ENCODE measurements at places on chromosomes 2 and 18.

- DNase-seq = no peak
These were observed 61.8 kb downstream of the NEDD4L start for GRCh38 chr18:58105888-58106260.

- no peak for DNase-seq
These were observed 26.9 kb upstream of the TTN start for GRCh38 chr2:178834086-178834485.

DNA sequence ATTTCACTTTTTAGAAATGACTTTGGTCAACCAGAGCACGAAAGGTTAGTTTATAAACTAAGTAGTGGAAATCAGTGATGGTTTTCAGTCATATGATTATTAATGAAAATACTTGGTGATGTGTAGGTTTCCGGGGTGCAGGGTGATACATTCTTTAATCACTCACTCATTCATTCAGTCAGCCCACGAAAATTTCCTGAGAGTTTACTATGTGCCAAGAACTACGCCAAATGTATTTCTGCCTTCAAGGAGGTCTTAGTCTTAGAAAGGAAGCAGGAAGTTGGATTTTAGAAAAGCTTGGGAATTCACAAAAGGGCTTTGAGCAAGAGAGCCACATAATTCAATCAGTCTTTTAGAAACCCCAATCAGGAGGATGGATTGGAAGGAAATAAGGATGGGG lies 543.6 kb downstream of the PLCL1 start:
- DNase-seq = no peak

- DNase-seq = no peak
These were observed 1268.3 kb upstream of the ACVR2A start for GRCh38 chr2:146576339-146577111.

DNA sequence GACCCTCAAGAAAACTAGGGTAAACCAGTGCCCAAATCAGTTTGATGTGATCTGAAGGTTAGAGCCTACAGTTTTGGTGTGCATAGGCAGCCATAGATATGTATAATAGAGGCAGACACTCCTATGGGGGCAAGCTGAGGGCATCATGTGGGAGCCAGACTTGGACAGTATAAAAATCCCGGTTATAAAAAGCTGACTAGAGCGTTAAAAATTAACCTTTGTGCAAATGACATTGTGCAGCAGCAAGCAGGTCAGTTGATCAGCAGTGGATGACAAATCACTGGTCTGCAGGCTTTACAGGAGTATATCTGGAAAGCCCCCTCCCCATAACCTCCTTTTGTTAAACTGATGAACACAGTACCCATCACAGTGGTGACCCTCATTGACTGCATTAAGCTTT lies 107.8 kb downstream of the CTNNA2 start:
- no peak for DNase-seq

DNA sequence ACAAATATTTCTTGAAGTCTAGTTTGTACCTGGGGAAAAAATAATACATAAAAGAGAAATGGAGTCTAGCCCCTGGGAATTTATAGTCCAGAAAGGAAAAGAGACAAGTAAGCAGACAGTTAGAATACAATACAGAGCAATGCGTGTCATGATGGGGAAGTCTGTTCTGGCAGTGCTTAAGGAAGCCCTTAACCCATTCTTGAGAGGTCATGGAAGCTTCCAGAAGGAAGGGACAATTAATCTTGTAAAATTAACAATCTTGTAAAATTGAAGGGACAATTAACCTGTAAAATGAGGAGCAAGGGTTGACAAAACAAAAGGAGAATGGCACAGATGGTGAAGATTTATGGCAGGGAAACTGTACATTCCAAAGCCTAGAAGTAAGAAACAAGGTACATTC lies 66.7 kb downstream of the METTL4 start:
- no peak for DNase-seq

DNA sequence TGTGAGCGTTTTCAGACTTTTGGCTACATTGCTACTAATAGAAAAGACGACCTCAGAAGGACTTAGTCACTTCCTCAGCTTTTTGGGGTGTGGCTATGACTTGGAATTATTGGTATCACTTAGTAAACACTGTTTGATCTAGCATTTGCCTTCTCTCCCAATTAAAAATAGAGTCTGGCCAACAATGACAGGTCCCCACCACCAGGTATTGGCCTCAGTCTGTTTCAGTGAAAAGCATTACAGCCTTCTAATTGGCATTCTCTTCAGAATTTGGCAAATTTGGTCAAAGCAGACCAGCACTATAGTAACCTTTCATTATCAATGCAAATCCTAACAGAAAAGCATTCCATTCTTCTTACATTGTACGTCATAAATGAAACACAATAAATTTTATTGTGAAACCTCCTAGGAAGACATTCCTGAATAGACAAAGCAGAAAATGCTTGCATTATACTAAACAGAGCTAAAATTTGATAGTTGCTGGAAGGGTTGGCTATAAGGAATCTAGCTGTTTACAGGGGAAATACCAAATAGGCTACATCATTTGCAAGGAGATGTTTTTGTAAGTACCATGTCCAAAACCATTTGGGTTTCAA lies 613.9 kb downstream of the IRS1 start:
- DNase-seq = no peak

- no peak for DNase-seq
These were observed 286.2 kb upstream of the EPAS1 start for GRCh38 chr2:46010925-46011490.

GRCh38 chr2:52862801-52863200 lies 904.8 kb upstream of the CHAC2 start:
- DNase-seq = no peak

GRCh38 chr2:174611854-174612253 lies 14.2 kb upstream of the WIPF1 start:
- DNase-seq = no peak

- DNase-seq = no peak
These were observed 1.1 kb upstream of the ATP6V1C2 start for GRCh38 chr2:10720306-10720705.

- DNase-seq = no peak
These were observed 15.7 kb downstream of the PROKR1 start for GRCh38 chr2:68659081-68659480.

DNA sequence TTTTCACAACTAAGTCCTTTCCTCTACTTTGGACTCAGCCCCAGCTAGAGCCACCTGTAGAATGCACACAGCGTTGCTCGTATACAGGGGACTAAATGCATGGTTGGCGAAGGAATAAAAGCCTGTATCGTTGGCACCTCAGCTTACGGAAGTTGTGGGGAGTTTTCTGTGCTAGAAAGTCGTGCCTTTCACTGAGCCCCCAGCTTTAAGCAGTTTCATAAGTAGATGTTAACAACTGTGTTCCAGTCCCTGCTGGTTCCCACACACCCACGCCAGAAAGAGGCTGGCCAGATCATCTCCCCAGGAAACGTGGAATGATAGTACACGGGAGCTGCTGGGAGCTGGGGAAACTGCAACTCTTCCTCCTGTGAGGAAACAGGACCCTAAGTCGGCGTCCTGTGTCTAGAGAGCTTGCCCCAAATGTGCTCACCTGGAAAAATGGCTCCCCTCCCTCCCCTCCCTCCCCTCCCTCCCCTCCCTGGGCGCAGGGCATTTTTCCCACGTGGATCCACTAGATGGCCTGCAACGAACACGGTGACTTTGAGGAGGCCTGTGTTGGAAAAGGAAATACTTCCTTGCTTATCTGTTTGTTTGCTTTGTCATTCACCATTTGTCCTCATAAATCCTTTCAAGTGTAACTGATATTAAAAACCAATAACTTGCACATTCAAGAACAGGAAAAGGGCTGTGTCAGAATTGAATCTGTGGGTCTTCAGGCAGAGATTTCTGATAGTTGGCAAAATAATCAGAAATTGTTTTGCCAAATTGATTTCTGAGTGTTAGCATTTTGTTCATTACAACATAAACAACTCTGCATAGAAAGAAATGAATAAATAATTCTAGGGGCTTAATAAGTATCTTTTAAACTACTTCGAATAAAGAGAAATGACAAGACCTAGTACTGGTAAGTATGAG lies 43.9 kb upstream of the RFX8 start:
- DNase-seq = no peak

DNA sequence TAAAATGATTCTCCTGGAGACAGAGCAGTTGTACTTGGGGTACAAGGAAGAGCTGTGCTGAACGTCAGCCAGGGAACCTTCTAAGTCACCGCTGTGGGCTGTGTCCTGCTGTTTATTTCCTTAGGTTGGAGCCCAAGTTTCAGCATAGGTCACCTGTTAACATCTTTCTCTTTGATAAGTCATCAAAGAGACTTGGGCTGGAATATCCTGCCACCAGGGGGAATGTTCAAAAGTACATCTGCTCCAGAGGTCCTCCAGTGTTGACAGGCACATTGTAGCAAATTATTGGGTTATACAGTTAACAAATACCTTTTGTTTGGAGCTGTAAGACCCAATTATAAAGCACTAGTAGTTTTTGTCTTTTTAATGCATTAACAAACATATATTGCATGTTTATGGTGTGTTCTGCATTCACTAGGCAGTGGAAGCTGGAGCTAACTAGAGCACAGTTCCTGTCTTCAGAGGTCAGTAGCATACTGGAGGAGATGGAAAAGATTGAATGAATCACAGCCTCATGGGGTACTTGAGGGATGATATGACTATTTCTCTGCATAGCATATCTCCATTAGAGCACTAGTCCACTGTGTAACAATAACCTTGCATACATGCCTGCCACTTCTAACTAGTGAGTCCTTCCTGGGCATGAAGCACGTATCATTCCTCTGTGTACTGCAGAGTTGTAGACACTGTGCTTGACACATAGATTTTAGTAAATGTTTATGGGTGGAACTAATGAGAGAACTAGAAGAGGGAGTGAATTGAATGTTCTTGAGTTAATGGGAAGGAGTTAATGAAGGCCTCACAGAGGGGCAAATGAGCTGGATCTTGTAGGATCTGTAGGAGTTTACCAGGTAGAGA lies 182.1 kb downstream of the AGAP1 start:
- no peak for DNase-seq

DNA sequence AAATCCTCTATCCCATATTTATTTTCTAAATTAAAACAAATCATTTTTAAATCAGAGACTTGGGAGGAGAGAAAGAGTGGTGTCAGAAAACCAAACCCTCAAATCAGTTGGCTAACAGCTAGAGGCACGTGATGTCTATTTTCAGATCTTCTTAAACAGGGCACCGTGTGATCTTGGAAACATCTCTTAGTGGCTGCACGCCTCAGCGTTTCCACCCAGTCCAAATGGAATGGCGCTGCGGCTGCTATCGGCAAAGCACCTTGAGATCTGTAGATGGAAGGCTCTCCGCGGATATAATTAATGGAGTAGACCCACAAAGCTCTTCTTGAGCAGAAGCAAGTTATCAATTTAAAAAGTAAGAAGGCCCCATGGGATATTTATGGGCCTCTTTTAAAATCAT lies 50.0 kb downstream of the NRP2 start:
- no peak for DNase-seq

DNA sequence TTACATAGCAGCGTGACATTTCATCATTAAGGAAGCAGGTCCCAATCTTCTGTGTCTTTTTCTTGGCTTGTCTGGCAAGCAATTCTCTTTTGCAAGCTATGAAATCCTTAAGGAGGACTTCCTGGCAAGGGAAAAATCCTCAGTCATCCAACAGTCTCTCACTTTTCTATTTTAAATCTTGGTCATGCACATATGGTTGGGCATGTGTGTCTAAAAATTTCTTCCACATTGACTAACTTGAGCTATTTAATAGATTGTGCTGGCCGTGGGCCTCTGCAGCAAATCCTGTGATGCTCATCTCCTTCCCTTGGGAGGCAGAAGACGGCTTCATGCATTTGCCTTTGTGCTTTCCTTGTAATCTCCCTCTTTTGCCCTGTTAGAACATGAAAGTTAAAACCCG lies 634.3 kb upstream of the FANCL start:
- no peak for DNase-seq

DNA sequence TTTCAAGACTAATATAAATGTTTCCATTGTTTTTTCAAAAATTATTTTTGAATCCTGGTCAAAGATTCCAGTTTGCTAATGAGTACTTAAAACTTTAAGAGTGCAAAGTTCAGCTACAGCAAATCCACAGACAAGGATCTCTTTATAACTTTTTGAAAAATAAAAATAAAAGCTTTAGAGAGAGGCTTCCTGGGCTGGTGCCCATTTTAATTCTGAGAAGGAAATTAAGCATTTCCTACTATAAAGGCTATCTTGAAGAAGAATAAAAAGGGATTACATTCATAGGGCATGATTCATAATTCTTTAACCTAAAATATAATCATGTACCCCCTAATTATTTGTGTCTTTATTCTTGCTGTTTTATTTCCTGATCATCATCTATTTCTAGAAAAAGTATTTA lies 38.2 kb downstream of the DNAJC10 start:
- DNase-seq = no peak

GRCh38 chr18:45493830-45494229 lies 121.4 kb upstream of the SLC14A2 start:
- DNase-seq = no peak

DNA sequence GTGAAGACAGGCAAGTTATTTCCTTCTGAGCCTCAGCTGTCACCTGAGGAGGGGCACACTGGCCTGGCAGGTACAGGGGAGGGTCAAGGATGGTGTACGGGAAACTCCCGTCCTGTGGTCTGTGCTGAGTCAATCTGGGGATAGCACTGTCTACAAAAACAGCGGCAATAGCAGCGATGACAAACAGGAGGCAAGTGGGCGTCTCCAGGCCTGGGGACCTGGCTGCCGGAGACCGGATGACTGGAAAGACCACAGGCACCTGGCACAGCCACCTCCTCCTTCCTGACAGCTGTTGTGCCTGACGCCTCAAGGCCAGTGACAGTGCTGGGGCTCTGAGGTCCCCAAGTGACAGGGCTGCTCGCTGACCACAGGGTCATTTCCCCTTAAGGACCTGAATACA lies 202.1 kb upstream of the HS6ST1 start:
- no peak for DNase-seq

DNA sequence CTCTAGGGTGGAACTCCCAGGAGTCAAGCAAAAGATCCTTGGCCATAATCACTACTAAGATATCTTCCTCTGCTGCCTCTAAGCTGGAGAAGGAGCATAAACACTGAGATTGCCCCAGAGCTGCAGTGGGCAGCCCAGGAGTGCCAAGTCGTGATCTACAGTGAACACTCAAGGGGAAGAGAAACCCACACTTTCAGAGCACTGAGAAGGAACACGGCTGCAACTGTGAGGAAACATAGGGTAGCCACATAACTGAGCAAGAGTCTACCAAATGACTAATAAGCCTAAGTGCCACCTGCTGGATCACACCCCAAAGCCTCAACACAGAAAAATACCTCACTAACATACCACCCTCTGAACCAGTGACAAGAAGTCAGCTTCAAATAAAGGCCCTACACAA lies 79.6 kb upstream of the RAB12 start:
- DNase-seq = no peak

DNA sequence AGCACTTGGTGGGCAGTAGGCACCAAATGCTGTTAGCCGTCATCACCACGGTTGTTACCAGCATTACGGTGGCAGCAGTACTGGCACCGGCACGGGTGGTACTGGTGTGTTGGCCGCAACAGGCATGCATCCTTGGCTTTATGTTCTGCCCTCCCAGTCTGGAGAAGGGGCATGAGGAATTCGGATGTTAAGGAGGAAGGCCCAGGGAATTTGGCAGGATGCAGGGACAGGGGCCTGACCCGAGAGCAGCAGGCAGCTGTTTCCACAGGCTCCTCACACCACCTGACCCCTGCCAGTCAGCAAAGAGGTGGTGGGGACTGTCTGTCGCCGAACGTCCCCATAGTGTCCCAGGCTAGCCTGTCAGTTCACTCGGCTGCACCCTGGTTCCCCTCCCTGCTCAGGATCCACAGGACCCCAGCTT lies 79.0 kb downstream of the EDAR start:
- no peak for DNase-seq
